Stimulated activated CD8-positive, alpha-beta memory T cell treated with anti-CD3 and anti-CD28 coated beads, Interleukin-7, amount 100 ng/mL, for 24 hours (primary cell): ENCODE measurements at places on chromosomes 5 and 9.
A peak's percentile ranks its signal among the peaks of the same experiment; 100 is the strongest.

DNA sequence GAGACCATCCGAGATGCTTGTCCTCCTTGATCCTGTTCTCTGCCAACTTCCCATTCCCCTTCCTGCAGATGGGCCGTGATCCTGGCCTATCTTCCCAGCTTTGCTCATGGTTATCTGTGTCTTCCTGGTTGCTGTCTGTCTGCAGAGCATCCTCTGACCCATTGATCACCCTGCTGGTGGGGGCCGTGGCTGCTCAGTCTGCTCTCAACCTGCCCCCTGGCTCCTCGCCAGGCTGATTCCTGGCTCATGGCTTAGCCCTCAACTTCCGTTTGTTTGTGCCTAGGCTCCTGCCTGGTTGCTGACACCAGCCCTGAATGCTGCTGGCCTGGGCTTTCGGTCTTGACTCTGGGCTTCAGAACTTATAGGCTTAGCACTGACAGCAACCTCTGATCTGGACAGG lies 67.1 kb upstream of the SMIM15 start:
- DNase-seq: no peak

DNA sequence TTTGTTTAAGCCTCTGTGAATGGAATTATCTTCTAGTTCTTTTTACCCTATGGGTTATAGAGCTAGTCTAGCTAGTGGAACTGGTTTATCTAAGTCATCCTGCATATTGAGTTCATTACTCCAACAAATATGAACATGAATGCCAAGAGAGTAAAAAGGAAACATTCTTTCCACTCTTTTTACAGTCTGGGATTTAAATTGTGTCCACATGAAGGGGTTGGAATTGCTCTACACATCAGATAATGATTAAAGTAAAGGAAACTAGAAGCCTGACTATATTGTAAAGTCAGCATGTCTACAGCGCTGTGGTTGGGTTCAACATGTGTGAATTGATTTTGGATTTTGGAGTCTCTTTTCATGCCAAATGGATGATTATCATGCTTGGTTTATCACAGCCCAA lies 173.1 kb downstream of the CCDC171 start:
- DNase-seq: no peak

DNA sequence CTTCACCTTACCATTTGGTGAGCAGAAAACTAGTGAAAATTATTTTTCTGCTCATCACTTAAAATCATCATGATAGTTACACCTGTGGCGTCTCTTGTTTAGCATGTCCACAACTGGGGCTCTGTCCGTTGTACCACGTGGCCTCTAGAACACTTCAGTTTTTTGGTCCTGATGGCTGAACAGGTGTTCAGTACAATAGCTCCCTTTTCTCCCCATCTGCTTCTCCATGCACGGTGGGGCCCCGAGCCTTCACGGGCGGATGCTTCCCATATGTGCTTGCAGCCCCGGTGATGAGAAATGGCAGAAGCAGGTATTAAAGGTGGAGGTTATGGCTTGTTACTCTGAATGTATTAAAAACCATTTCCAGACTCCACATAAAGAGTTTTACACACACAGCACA lies 304.1 kb downstream of the CWC27 start:
- no peak for DNase-seq

GRCh38 chr5:14016549-14016948 lies 72.1 kb upstream of the DNAH5 start:
- no peak for DNase-seq

GRCh38 chr5:90866333-90866732 lies 307.7 kb downstream of the ADGRV1 start:
- DNase-seq: no peak

- DNase-seq: no peak
These were observed 51.1 kb downstream of the CDK5RAP2 start for GRCh38 chr9:120528829-120529228.

- DNase-seq: peak; percentile 81
These were observed 32.1 kb upstream of the SPRY4 start for GRCh38 chr5:142356716-142357468.

- DNase-seq: no peak
These were observed 95.3 kb upstream of the PITX1 start for GRCh38 chr5:135129307-135129706.

DNA sequence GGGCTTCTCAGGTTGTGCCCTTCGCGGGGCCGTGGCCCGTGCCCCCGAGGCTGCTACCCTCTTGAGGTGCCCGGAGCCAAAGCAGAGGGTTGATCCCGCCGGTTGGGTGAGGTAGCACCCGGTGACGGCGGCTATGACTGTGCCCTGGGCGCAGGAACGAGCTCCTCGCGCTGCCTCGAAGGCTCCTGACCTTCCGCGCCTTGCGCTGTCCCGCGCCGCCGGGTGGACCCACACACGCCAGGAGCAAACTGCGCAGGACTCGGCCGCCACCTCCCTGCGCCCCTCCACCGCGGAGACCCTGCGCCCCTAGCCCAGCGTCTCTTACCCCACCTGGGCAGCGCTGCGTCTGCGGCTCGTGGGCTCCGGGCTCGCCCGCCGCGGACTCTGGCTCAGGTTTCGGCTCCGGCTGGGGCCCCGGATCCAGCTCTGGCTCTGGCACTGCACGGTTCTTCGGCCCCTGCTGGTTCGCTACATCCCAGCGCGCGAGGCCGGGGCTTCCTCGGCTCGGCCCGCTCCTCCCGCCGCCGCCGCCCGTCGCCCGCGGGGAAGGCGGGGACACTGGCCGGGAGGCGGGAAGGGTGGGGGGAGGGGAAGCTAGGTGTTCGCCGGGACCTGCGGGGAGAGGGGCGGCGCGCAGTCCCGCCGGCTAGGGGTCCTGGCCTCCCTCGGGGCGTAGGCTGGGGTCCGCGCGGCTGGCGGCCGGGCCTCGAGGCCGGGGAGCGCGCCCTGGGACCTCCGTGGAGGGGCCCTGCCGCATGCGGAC lies 5.4 kb upstream of the PITX1 start:
- no peak for DNase-seq

DNA sequence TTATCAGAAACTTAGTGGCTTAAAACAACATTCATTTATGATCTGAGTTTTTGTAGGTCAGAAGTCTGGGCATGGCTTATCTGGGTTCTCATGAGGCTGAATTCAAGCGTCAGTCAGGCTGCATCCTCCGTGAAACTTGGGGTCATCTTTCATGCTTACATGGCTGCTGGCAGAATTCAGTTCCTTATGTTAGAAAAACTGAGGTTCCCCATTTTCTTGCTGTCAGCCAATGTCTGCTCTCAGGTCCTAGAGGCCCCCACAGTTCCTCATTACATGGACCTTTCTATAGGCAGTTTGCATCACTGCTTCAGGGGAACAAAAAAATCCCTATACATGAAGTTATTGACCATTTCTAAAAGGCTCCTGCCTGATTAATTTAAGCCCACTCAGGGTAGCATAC lies 83.8 kb upstream of the NMUR2 start:
- no peak for DNase-seq

DNA sequence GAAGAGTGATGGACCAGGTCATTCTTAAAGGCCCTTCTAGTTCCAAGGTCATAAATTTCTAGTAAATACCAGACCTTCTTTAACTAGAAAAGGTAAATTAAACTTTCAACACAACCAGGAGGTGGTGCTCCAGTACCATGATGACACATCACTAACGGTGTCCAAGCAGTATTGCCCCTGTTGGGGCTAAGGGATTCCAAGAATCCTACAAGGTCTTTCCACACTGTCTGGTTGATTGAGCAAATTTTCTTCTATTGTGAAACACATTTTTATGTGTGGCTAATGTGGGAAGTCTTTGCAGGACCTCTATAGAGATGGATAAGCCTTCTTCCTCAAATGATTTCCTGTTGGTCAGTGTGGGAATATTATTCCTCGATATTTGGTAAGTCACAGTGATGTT lies 459.6 kb upstream of the PAPPA start:
- no peak for DNase-seq

DNA sequence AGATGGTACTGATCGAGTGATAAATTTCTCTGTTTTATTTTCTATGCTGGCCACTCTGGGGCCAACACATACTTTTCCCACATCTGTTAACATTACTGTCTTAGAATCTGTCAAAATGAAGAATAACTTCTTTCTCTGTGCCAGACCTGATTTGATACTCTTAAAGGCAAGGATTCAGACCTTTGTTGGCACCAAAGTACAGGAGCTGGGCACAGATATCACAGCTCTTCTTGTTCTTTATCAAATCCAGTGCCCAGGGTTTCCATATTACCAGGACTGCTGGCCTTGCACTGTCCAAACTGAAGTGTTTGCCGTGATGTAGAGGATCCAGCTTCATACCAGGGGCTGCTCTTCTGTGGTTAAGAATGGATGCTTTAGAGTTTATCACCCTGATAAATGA lies 20.9 kb downstream of the ZNF474 start:
- no peak for DNase-seq

DNA sequence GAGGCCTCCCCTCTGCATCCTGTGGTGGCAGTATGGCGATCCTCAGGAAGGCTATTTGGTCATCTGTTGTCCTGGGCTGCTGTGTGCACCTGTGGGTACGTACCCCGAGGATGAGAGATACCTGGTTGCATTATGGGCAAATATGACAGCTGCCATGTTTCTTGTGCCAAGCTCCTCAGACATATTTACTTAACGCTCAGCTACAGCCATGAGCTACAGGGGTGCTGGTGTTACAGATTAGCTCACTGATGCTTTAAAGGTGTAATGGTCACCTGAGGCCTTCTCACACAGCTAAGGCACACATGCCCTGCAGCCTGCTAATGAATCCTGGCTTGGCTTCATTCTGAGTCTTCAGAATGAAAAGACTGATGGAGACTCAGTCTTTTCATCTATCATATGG lies 12.0 kb downstream of the NDST1 start:
- DNase-seq: no peak

- no peak for DNase-seq
These were observed 5.3 kb upstream of the GLRX start for GRCh38 chr5:95827892-95828246.

DNA sequence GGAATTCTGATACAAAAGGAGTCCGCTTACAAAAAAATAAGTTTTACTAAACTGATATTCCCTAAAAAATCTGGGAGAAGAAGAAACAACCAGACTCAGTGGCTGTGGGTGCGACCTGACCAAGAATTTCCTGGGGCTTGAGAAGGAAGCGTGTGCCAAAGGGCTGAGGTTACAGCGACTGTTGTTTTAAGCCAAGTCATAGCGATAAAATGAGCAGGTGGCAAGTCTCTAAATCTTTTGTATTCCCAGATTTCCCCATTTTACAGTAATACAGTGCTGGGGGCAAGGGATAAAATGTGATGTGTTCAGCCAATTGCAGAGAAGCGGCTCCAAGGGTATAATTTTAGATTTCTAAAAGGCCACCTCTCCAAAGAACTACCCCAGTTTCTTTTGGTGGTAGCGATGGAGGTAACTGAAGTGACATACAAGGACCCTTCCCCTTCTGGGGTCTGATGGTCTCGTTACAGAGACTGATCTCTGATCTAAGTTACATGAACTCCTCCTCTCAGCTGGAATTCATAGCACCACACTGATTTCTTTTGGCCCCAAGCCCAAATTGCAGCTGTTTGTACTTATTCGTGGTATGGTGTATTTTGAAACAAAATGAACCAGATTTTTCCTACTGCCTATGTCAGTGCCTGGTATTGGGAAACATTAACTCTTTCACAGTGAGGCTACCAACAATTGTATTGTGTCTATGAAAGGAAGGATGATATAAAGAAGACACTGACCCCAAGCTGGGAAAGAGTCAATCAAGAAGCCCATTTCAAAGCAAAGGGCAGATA lies 41.6 kb downstream of the LPAR1 start:
- DNase-seq: no peak

DNA sequence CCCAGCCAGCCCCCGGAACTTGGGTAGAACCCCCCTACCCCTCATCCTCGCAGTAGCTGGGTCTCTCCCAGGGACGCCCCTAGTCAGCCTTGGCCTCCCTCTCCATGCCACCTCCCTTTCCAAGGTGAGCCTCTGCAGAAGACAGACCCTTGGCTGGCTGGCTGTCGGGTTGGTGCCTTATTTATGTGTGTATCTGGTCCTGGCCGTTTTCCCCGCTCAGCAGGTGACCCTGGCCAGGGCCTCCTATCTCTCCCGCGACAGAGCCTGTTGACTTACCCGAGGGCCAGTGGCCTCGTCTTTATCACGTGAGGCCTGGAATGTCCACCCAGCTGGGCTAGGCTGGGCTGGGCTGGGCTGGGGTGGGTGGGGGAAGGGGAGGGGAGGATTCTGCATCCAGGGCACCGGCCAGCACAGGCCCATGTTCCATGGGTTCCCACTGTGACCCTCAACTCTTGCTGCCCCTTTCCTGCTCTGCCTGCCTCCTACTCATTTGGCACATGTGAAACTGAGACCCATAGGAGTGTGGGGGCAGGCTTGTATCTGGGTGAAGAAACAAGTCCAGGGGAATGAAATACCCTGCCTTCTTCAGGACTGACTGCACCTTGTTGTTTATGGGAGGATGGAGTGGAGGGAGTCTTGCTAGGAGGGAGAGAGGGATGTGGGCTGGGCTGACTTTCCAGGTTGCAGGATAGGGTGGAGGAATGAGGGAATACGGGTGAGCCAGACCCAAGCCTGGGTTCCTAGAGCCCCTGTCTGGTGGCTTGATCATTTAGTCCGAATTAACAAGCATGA lies 3.1 kb downstream of the CXXC5 start:
- no peak for DNase-seq

- DNase-seq: no peak
These were observed 1072.6 kb upstream of the NUDT12 start for GRCh38 chr5:104635227-104635626.

- DNase-seq: no peak
These were observed 356.2 kb downstream of the RASEF start for GRCh38 chr9:82706786-82707185.

DNA sequence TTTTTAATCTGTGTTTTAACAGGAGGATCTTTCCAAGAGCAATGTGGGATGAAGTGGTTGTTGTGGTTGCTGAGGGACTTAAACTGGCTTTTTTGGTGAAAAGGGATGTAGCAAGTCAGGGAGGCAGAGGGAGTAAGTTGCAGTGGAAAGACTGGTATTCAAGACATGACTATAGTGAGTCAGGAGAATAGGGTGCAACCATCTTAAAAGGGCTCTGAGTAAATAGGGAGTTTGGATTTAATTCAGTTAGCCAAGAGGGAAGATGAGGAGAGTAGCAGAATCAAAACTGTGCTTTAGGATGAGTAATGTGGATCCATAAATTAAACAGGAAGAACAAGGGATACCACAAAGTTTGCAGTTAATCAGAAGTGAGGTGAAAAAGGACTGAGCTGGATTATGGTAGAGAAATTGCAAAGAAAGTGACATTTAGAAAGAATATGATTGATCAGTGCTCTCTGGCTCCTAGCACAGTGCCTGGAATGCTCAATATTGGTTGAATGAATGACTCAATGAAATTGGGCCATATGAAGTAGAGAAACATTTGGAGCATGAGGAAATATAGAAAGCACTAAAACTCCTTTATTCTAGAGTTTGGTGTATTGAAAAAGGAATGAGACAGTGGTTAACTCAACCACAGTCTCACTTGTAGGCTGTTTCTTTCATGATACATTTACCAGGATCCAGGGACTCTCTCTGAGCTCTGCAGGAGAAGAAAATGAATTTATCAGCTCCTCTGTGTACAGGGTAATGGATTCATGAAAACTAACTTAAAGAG lies 5.1 kb downstream of the POLR3G start:
- DNase-seq: no peak
